ENCODE measurements at places on chromosomes 1 and 21.

DNA sequence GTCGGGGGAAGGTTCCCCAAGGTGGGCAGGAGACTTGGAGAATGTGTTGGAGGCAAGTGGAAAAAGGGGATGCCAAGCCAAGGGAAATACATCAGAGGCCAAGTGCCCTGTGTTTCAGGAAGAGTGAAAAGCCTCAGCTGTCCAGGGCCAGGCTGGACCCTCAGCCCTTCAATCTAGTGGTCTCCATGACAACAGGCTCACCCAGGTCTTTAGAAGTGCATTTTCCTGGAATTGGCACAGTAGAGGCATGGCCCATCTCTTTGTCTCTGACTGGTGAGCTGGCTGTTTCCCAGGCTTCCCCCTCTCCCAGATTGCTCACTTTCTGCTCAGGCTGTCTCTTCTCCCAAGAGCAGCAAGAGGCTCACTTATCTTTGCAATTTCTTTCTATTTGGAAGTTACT is 10.4 kb upstream of the RHBG start:
- DNase-seq: no peak

- DNase-seq: no peak
Measured at GRCh38 chr21:32843561-32843960, 72.0 kb upstream of the PAXBP1 start.

DNA sequence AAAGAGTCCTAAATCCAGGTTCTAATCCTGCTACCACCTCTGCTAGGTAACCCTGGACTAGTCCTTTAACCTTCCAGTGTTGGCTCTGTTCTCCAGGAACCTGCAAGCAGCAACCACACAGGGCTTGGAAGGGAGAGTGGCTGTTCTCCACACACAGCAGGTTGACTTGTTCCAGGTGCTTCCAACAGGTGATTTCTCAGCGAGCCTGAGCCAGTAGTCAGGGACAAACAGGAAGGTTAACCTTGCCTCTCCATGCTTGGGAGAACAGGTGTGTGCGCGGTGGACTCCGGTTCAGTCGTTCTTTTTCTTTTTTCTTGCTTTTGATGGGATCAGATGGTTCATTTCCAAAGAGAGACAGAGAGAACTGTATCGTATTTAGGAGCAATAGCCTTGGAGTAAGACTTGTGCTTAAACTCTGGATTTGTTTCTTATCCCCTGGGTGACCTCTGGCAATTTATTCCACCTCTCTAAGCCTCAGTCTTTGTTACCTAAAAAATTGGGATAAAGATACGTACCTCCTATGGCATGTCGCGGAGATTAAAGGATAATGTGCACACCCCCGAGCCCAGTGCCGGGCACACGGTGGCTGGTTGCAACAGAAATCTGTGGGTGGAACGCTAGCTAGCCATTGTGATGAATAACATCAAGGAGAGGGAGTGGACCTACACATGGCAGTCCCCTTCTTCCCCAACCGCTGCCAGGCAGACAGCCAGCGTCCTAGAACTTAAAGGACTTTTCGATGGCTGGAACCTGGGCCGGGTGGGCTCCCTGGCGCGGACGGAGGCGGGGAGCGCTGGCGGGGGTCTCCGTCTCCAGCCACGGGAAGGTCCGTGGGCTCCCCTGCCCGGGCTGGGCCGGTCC is 583 bp upstream of the CACHD1 start:
- no peak for DNase-seq

DNA sequence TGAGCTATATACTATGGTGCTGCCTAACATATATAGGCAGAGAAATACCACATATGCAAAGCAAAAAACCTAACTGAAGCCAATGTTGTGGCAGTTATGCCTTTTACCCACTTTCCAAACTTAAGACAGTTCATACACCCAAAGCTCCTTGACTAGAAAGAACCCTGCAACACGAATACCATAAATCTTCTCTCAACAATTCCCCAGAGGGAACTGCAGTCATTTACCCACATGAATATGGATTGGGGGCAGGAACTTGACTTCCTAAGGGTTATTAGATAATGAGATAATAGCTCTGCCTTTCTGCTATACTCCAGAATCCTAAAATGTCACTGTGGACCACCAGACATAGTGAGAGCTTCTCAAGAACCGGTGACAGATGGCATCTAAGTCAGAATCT is 2.9 kb upstream of the ASPM start:
- DNase-seq: no peak

- no peak for DNase-seq
Measured at GRCh38 chr1:115238336-115239147, 99.5 kb downstream of the NGF start.

DNA sequence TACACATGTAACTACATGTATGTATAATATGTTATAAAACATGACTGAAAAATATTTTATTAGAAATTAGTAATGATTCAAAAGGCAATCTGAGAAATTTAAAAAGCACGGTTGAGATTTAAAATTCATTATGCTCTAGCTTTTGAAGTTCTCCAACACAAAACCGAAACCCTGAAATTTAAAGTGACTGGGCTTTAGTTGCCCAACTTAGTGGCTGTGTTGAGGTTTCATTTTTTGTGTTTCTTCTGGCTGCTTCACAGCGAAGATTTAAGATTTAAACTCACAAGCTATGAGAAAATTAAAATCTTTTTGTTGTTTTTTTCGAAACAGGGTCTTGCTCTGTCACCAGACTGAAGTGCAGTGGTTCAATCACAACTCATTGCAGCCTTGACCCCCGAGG is 1058.7 kb downstream of the NCAM2 start:
- no peak for DNase-seq

- DNase-seq: no peak
Measured at GRCh38 chr21:14833241-14833640, 231.6 kb downstream of the NRIP1 start.

DNA sequence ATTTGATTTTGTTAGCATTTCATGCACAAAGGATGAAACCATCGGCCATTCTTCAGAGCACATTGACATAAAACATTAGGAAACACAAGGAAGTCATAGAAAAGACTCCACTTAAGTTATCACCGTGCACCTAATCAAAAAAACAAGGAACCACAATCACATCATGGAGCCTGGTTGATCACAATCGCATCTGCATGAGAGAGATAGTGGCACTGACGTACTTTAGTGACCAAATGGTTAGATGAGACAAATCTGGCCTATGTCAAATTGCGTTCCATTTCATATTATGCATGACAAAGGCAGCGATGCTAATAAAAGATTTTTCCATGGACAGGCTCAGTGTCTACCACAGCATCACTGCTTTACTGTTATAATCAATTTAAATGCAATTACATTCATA is 571.8 kb upstream of the ADGRL2 start:
- no peak for DNase-seq
